Activated B cell treated with CpG ODN at 0.5 μM for 24 hours (primary cell): ENCODE measurements at places on chromosomes 3 and 15. TPM values are rescaled to one million over a fixed set of nuclear protein-coding genes. Genes with fewer than 3 reads are reported as not detected.

Gene NANOGP8
- 0.47 TPM in 1 of 2 replicates, not detected in the other for total RNA-seq

DNA sequence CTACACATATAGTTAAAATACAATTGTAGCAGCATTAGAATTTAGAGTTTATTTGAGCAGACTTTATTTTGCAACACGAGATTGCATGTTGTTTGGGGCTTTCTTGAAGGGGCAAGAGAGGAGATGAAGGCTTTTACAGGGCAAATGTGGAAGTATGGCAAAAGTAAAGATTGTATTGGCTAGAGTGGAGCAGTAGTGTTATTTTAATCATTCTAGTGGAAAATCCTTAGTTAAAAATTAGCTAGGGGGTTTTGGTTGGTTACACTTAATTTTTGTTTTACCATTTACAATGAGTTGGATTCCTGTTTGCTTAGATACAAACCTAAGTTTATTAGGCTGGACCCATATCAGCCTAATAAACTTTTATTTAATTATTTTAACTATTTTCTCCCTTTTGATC lies 4.6 kb downstream of the OR5H15 start:
- no peak for DNase-seq

DNA sequence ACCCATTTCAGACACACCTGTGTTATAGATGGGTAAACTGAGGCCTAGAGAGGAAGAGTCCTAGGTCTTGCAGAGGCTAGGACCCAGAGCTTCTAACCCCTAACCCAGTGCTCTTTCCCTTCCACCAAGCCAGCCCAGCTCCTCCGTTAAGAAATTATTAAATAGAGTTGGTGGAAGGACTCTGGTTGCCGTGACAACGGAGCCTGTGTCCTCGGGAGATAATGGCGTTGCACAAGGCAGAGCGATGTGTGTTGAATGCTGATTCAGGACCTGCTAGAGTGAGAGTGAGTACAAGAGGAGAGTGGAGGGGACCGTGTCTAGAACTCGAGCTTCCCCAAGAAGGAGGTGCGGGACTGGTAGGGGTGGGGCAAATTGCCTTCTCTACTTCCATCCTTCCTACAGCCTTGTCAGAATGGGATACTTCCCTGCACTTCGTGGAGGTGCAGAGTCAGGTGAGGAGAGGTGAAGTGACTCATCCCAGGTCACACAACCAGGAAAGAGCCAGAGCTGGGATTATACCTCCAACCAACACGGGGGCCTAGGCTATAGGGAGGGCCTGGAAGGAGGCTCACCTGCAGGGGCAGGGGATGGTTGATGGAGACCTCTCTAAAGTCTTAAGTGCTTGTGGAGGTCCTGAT lies 8.6 kb downstream of the SLC6A1 start:
- no peak for DNase-seq

Gene ATP13A5
- not detected in 2 replicates for total RNA-seq

DNA sequence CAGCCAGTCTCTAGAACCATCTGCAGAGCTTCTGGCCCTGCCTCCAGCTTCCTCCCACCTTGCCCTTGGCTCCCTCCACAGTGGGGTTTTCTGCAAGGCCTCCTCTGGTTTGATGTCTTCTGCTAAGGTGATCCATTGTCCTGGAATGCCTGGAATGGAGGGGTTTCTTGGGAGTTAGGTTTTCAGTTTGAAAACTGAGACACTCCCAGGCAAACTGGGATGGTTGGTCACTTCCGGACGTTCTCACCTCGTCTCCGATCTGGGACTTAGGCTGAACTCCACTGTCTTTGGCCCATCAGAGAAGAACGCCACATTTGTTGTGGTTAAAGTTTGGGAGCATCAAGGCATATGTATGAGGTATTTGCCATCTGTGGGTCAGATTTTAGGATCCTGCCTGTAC lies 77.4 kb upstream of the KLHL25 start:
- DNase-seq = no peak
